Breast epithelium (tissue), 4 donors: ENCODE measurements at places on chromosomes 2 and 18.

GRCh38 chr2:239523954-239524330, 123.1 kb upstream of the HDAC4 start:
- DNase-seq: no peak

- DNase-seq: no peak
These were observed 101.8 kb downstream of the COL6A3 start for GRCh38 chr2:237312021-237312755.

GRCh38 chr2:53863538-53864227, 3.9 kb upstream of the GPR75 start:
- DNase-seq: no peak

DNA sequence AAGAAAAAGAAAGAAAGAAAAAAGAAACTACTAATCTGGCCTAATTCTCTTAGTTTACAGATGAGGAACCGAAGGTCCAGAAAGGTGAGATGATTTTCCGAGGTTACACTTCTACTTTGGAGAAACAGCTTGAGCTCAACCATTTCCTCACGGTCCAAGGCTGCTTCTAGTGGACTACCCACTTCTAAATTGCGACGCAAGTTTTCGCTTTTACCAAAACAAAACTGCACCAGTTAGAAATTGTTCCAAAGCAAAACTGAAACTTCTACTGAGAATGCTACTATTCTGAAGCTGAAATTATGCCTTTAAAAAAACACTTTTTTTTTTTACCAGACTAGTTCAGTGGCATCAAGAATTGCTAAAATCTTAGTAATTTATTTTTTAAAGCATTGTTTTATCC, 101.6 kb downstream of the INO80D start:
- no peak for DNase-seq

GRCh38 chr2:62785216-62785615, 79.7 kb downstream of the EHBP1 start:
- DNase-seq: no peak

DNA sequence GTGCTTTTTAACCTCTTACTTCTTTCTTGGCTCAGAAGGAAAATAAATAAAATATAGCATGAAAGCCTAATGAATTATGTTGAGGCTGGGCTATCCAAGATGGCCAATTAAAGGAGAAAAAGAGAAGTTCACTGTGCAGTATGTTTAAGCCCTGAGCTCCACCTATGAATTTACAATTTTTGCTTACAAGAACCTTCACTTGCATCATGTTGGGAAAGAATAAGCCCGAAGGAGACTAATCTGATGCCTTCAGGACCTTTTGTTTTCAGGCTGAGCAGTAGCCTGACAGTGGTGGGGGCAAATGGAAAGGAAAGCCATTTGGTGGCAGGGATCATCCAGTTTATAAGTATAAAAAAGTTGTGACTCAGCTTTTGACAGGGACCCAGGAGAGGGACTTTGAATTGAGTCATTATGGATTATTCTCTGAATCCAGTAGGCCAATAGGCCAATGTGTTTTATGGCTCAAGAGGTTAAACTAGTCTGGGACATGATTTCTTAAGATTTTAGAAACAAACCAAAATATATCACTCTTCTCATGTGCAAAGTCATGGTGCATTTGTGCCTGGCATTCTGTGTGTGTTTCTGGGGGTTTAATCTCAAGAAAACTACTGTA, 56.9 kb downstream of the E2F6 start:
- DNase-seq: no peak

- DNase-seq: no peak
These were observed 112.2 kb downstream of the ZNF521 start for GRCh38 chr18:25239581-25240419.

DNA sequence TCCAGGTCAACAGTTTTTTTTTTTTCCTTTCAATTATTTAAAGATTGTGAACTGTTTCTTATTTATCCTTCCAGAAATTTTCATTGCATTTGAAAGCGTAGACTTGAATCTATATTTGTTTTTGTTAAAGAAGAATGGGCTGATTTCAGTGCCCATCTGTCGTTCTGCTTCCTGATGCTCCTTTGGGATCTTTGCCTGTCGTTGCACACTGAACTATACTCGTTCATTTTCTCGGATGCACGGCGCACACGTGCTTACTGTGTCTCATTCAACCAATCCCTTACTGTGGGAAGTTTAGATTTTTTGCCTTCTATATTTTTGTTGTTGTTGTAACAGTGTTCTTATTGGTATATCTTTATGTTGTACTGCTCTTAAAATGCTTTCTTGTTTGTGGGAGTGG, 149.7 kb downstream of the VAPA start:
- no peak for DNase-seq

DNA sequence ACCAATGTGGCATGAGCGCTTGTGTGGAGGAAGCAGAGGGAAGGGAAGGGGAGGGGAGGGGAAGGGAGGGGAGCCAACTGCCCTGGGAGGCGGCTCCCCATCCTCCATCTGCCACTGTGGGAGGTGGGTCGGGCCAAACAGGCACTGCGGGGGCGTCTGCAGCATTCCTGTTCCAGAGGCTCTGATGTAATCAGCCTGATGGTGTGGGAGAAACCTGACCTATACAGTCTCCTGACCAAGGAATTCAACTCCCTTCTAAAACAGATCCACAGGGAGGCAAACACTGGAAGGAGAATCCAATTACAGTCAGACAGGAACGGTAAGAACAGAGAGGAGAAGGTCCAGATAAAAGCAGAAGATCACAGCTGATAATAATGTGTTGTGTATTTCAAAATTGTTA, 88.8 kb downstream of the CD8B2 start:
- DNase-seq: peak; percentile 45

DNA sequence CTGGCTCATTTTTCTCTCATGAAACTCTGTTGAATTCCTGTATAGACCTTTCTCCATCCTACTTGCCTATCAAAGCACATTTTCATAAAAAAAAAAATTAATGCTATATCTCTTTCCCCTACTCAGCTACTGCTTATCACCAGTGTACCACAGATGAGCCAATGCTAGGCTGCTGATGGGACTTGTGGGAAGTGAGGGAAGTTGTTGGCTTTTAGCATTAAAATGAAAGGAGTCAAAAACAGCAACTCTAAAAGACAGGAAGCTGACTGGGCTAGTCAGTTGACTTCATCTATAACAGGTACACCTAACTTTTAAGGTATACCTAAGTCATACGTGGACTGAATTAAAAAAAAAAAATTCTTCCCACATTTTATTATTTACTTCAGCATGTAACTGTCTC, 102.1 kb downstream of the FAM117B start:
- no peak for DNase-seq

- no peak for DNase-seq
These were observed 52.8 kb downstream of the SLC35F5 start for GRCh38 chr2:113703386-113704299.

- DNase-seq: no peak
These were observed 13.1 kb downstream of the CASP10 start for GRCh38 chr2:201196003-201196402.

- DNase-seq: no peak
These were observed 50.1 kb downstream of the MYCN start for GRCh38 chr2:15990151-15991101.

- no peak for DNase-seq
These were observed 78.1 kb upstream of the PDE1A start for GRCh38 chr2:182504903-182505302.

DNA sequence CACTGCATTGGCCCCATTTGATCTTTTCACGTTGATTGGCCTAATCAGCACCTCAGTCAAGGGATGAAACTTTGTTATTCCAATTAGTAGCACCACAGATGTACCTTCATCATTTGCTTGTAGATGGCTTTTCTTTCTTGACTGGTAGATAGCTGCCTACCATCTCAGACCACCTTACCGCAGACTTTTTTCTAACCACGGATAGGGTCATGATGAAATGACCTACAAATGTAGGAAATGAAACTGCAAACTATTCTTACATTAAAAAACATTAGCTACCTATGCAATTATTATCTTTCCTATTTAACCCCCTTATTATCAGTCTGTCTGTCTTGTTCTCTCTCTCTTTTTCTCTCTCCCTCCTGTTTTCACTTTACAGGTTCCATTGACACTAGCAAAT, 22.4 kb upstream of the SLC25A52 start:
- DNase-seq: no peak

DNA sequence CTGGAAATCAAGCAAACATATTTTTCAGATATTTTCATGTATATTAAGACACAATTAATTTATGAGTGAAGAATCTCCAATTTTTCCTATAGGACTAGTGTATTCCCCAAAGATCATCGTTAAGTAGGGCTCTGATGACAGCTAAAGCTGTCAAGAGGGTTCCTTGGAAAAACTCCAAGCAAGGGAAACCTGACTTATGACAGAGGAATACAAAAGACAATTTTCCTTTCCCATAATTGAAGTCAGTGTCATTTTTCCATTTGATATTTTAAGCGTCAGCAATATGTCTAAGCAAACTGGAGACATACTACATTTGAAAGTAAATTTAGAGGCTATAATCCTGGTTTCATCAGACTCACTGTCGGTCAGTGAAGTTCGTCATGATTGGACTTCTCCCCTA, 36.1 kb downstream of the RIT2 start:
- DNase-seq: no peak

DNA sequence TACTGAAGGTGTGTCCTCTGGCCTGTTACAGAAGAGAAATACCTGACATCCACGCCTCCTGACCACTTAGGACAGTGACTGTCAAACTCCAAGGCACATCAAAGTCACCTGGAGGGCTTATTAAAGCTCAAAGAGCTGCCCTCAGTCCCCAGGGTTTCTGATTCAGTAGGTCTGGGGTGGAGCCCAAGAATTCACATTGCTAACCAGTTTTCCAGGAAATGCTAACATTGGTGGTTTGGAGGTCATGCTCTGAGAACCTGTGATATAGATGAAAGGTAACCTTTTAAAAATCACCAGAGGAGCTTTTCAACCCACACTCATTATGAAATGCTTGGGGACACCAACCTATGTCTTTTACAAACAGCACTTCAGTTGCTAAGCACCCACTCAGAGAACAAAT, 172.3 kb downstream of the ALK start:
- DNase-seq: no peak

- no peak for DNase-seq
These were observed 13.1 kb upstream of the SNTG2 start for GRCh38 chr2:937530-937929.

DNA sequence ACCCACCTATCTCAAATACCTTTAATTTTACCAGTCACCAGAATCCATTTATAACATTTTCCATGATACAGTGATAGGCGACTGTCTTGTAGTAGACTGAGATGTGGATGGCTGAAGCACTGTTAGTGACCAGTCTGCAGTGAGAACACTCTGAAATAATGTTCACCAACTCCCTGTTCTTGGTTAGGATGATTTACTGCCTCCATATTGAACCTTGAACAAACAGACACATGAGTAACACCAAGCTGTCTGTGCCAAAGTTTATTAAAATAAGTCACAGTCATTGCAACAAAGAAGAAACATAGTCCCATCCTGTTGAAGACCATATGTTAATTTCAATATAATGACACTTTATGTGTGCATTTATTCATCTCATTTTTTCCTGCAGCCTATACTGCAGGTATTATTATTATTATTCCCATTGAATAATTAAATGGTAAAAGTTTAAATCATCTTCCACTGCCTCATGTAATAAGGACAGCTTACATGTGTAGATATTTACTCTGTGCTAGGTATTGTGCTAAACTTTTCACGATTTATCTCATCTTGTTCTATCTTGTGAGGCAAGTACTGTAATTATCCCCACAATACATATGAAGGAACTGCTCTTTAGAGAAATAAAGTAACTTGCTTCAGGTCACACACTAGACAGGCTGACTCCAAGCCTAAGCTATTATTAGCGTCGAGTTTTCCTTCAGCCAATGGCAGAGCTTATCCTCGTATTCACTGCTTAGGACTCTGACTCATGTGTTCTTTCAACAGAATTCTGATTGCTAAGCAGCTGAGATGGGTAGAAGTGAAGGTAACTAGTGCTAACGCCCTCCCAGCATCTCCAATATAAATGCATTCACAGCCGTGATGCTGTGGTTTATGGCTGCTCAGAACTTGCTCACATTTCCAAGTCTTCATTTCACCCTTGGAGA, 62.5 kb downstream of the ONECUT2 start:
- no peak for DNase-seq

DNA sequence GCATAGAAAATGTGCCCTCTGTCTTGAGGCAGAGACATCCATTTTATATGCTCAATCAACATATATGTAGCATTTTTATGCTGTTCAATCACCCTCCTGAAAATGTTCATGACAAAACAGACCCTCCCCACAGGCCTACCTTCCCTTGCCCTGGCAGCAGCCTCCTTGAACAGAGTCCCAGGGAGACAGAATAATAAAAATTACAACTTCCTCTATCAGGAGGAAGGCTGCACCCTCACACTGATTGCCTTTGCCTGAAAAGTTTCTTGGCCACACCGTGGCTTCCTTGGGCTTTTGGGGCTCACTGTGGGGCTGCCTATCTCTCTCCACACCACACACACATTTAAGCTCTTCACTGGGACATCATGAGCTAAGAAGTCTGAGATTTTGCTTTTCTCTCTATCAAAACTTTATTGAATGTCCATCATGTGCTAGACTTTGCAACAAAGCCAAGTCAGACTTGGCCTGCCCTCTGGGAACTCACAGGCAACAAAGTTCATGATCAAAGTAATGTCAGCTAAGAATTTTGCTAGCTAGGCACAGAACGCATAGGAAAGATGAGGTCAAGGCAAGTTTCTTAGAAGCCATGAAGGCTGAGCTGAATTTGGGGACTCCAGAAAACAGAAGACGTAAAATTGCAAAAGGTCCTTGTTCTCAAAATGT, 101.6 kb downstream of the BCL2L11 start:
- DNase-seq: no peak

DNA sequence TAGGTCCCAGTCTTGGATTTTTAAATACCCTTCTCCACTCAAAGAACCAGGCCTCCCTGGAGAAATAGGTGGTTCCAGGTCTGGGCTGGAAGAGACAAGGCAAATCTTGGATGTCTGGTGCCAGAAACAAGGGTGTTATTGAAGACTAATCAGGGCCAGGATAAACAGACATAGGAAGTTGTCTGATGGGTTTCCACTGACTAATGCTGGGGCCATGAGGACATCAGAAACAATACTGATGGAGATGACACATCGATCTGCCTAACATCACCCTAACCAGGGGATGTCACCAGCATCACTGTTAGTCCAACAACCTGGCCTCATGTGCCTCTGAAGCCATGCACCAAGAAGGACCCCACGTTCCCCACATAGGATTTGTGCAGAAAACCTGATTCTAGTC, 42.5 kb upstream of the GLI2 start:
- no peak for DNase-seq
